ENCODE measurements at places on chromosomes 13 and 19.
A peak's percentile ranks its signal among the peaks of the same experiment; 100 is the strongest.

DNA sequence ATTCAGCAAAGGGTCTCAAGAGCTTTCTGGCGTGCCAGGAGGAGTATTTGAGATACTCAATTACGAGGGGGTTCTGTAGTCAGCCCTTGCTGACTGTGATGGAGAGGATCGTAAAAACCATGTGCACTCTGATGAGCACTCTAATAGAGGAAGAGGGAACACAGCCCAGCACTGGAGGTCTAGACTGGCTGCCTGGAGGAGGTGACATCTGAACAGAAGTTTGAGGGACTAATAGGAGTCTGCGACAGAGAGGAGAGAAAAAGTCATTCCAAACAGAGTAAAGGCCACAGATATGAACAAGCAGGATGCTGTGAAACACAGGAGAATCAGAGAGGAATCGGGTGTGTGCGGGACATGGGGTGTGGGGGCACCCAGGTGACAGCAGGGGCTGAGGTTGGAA, 79.4 kb downstream of the DPF1 start:
- no peak for DNase-seq

GRCh38 chr13:27120811-27121210, 50.8 kb downstream of the USP12 start:
- no peak for DNase-seq

- no peak for DNase-seq
These were observed 155.8 kb upstream of the UBL3 start for GRCh38 chr13:30006246-30006645.

DNA sequence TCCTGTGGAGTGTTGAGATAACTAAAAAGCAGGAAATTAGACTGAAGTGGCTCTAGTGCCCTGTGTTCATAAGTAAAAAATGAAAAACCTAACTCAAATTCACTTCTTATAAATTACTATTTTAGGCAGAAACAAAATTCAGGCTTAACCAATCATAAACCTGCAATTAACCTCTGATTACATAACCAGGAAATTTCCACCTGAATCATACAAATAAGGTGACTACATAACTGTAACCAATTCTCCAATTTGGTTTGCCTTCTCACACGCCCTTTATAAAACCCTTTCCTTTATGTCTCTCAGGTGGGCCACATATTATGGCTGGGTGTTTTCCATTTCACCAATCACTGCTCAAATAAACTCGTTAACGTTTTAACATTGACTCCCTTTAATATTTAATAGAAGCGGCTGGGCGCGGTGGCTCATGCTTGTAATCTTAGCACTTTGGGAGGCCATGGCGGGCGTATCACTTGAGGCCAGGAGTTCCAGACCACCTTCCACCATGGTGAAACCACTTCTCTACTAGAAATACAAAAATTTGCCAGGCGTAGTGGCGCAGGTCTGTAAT, 22.9 kb upstream of the ZNF724 start:
- DNase-seq = no peak

DNA sequence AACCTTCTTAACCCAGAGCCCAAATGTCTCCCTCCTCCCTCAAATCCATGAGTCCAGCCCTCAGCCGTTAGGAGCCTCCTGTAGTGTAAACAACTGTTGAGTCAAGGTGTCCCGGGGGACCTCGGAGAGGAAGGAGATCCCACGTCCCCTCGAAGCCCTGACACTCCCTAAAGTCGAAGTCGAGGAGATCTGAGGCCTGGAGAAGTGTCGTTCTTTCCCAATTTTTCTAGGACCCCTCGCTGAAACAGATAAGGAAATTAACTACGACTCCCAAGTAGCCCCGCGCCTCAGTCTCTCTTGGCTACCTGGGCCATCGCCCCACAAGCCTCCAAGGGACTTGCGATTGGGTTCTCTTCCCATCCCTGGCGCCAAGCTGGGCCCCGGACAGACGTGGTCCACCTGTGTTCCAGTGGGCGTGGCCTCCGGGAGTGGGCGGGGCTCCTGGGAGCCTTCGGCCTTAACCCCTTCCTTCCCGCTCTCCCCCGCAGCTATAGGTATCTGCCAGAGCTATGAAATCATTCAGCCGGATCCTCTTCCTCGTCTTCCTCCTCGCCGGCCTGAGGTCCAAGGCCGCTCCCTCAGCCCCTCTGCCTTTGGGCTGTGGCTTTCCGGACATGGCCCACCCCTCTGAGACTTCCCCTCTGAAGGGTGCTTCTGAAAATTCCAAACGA, 869 bp downstream of the GFY start:
- peak; percentile 78 for DNase-seq

- DNase-seq = no peak
These were observed 1.6 kb downstream of the ZNF414 start for GRCh38 chr19:8512115-8512967.

GRCh38 chr13:48006396-48006795, 5.3 kb upstream of the SUCLA2 start:
- DNase-seq = no peak

DNA sequence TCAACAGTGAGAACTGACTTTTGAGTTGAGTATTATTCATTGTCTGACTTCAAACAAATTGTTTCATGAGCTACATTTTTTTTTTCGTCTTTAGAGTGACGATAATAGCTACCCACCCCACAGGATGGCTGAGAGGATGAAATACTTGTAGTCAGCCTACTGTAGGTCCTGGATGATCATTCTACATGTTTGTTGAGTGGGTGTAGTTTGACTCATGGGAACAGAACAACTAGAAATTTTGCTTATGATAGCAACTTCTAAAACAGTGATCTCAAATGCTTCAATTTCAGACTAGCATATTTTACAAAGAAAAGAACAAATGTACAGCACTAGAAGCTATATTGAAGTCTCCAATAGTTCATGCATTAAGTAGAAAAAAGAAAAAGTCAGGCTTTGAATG, 651.8 kb downstream of the PCDH9 start:
- no peak for DNase-seq

GRCh38 chr13:43652760-43653159, 134.0 kb downstream of the ENOX1 start:
- DNase-seq = no peak

DNA sequence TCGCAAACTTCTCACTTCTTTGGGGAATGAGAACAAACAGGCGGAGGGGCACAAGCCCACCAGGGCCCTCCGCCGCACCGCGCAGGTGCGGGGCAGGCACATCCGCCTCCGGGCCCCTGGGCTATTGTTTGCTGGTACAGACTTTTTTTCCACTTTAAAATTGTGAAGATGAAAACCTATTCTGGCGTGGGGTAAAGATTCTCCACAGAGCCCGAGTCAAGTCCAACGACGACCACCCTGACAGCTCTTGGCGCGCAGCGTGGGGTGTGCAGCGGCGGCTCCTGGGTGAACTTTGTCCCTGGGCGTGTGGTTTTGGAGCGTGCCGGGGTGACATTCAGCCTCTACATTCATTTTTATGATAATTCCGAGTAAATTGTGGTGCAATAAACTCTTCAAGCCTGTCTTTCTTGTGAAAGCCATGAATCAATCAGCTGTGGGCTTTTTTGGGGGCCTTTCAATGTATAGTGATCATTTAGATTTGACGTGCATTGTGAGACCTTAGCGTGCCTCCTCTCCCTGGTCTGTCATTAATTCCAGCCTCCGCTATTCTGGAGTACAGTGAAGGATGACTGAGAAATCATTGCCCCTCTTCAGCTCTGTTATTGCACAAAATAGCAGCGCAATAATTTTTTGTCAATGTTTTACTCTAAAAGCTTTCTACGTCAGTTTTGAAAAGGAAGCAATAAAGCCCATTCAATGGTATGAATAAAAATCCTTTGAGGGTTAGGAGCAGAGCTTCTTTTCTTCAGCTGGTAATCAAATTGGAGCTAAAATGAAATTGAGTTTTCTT, 90.0 kb downstream of the TEX29 start:
- no peak for DNase-seq

GRCh38 chr13:88223958-88224357, 552.8 kb downstream of the SLITRK5 start:
- DNase-seq = no peak

GRCh38 chr13:112873851-112874750, 94.9 kb upstream of the MCF2L start:
- DNase-seq = peak; percentile 41

GRCh38 chr19:58558623-58559274, 338 bp upstream of the UBE2M start:
- DNase-seq = no peak

DNA sequence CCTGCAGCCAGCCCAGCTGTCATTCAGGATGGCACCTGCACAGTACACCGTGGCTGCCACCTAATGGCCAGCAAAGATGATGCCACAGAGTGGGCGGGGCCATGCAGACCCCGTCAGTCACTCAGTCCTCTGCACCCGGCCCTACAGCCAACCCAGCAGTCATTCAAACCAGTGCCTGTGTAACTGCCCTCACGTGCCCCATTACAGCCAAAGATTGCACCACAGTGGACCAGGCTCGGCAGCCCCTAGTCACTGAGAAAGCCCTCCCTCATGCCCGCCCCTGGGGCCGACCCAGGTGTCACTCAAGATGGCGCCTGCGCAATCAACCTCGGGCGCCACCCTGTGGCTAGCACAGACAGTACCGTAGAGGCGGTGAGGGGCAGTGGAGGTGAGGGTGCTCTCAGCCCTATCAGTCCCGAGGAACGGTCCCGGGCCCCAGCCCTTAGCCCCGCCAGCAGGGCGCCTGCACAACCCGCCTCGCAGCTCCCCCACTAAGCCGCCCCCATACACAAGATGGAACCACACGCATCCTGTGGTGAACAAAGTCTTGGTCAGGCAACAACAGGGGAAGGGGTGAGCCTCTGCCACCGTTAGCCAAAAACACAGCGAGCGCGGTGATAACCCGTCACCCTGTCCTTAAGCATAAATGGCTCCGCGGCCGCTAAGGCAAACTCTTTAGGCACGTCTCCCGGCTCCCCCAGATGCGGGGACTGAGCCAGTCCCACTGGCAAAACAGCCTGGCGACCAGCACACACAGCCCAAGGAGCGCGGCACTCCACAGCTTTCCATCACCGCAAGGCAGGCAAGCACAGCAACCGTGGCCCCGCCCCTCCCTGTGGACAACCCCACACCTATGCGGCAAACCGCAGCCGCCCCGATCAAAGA, 2.3 kb downstream of the PEG3 start:
- no peak for DNase-seq

DNA sequence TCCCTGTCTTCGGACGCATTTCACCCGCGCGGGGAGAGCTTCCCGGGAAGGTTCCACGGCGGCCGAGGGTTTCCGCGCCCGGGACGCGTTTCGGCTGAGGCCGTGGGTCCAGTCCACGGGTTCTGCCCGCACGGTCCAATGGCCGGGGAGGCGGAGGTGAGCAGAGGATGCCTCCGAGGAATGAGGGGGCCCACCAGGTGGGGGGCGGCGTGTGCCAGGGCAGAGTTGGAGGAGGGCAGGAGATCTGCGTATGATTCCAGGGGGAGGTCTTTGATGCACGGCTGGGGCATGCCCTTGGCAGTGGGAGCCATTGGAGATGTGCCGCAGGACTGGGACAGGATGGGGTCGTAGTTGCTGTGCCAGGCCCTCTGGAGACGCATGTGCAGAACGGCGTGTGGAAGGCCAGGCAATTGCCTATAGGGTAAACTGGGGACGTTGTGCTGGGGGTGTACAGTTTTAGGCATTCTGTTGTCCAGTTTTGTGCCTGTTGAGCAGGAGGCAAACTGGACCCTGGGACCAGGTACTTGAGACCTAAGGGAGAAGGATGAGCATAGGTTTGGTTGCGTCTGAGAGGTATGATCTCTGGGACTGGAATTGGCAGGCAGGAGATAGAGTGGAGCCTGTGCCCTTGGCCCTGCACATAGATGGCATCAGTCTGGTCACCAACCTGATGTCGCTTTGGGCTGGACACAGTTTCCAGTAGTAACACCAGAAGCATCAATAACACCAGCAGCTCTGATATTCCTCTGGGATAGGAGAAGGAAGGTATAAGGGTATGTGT, 751 bp downstream of the ZNF584 start:
- peak; percentile 34 for DNase-seq

DNA sequence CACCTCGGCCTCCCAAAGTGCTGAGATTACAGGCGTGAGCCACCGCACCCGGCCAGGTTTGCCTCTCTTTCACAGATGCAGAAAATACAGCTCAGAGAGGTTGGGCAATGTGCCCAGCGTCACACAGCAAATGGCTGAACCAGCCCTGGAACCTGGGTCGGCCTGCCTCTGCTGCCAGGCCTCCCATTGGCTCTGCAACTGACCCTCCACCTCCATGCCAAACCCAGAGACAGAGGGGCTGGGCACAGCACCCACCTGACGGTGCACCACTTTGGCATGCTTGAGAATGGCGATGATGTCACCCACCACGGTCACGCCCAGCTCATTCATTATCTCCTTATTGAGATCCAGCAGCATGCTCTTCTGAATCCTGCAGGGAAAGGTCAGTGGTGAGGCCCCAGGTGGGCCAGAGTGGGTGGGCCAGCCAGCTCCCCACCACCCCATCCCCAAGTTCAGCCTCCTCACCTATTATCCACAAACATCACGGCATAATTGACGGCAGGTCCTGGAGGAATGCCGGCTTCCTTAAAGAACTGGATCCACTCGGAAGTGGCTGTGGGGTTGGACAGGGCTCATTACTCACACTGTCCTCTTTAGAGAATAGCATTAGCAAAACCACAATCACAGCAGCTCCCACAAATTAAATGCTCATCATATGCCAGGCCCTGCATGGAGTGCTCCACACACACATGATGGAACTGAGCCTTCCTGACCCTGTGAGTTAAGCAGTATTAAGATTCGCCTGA, 12.2 kb downstream of the C19orf47 start:
- no peak for DNase-seq

DNA sequence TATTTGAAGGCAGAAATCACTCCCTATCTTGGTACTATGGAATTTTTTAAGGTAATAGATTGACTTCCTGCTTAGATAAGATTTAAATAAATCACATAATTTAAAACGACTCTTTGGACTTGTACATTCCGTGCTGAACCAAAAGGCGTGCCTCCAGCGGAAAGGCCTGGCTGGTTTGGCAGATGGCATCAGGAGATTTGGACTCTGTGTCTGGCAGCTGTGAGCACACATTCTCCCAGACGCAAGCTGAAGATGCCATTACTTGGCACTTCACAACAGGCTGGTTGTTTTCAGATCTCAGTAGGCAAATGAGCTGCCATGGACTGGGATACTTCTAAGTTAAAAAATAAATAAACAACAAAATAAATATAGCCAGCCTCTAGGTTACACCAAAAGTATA, 104.5 kb upstream of the SLC15A1 start:
- DNase-seq = no peak

DNA sequence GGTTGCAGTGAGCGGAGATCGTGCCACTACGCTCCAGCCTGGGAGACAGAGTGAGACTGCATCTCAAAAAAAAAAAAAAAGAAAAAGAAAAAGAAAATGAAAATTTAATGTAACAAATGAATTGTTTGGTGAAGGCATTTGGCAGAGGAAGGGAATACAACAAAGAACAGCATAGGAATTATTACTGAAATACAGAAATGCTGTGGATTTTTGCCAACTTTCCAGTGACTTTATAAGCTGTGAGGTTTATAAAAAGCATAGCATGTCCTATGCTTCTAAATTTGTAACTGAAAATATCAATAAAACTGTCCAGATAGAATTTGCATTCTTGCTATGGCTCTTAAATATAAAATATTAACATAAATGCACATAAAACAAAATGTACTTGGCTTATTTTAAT, 112.9 kb upstream of the IRS2 start:
- DNase-seq = no peak

- no peak for DNase-seq
These were observed 17.0 kb downstream of the ERFL start for GRCh38 chr19:41910992-41911888.

- no peak for DNase-seq
These were observed 60.3 kb downstream of the ZNF100 start for GRCh38 chr19:21707065-21707464.
